ENCODE measurements at places on chromosomes 2 and 18.

GRCh38 chr18:6649421-6650126 lies 79.9 kb upstream of the ARHGAP28 start:
- no peak for DNase-seq

GRCh38 chr2:60095202-60095815 lies 458.1 kb downstream of the BCL11A start:
- no peak for DNase-seq

DNA sequence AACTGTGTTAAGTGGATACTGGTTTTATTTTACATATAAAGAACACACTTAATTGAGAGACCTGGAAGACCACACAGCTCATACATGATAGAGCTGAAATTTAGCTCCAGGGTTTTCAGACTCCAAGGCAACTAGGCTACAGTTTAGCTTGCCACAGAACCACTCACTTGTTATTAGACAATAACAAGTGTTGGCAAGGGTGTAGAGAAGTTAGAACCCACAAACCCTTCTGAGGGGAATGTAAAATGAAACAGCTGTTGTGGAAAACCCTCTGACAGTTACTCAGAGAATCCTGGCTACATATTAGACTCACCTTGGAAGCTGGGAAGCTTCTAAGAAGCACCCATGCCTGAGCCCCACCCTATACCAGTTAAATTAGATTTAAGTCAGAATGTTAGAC lies 75.3 kb downstream of the MAP3K20 start:
- DNase-seq: no peak

GRCh38 chr2:48066000-48066399 lies 159.7 kb upstream of the FBXO11 start:
- no peak for DNase-seq

GRCh38 chr2:171706152-171706803 lies 19.0 kb downstream of the DYNC1I2 start:
- no peak for DNase-seq

- DNase-seq: no peak
These were observed 15.7 kb downstream of the CCDC85A start for GRCh38 chr2:56199492-56199891.

- peak; percentile 13 for DNase-seq
These were observed 15.9 kb upstream of the TXNDC2 start for GRCh38 chr18:9869715-9870430.

GRCh38 chr2:10547663-10548376 lies 99.7 kb upstream of the ODC1 start:
- no peak for DNase-seq

DNA sequence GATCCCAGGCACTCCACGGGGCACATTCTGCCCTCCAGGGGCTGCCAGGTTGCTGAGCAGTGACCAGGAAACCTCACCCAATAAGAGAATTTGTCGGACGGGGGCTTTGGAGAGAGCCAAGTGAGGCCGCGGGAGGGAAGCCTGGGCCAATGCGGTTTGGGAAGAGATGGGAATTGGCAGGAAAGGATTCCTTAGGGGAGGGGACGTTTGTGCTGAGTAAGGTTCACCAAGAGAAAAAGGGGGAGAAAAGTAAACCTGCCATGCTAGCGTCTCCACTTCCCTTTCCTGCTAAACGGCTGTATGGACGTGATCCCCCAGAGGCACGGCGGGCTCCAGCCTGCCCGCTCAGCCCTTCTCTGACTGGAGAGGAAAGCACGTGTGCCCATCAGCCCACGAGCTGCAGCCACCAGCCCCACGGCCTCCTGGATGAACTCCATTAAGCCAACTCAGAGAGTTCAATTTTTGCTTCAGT lies 194.4 kb upstream of the ID2 start:
- no peak for DNase-seq

DNA sequence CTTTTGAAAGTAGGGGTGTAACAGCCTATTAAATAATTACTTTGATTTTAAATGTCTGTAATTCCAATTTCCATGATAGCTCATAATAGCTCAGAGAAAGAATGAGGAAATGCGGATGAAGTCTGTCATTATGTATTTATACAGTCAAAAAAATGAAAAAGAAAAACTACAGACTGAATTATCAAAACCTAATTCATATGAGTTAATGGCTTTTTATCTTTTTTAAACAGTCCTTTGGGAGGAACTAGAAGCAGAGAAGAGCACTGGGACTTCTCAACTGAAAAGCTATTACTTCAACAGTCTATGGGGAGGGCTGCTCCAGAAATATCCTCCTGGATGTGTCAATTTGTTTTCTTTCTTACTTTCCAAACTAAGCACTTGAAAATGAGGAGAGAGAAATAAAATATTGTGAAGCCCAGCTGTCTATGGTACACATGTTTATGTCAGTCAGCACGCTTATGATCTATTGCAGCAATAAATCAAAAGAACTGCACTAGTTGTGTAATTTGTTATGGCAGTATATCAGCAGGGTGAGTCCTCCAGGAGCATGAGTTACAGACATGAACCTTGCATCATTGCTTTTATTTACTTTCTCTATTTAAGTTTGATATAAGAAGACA lies 1550.2 kb downstream of the LRP1B start:
- no peak for DNase-seq

DNA sequence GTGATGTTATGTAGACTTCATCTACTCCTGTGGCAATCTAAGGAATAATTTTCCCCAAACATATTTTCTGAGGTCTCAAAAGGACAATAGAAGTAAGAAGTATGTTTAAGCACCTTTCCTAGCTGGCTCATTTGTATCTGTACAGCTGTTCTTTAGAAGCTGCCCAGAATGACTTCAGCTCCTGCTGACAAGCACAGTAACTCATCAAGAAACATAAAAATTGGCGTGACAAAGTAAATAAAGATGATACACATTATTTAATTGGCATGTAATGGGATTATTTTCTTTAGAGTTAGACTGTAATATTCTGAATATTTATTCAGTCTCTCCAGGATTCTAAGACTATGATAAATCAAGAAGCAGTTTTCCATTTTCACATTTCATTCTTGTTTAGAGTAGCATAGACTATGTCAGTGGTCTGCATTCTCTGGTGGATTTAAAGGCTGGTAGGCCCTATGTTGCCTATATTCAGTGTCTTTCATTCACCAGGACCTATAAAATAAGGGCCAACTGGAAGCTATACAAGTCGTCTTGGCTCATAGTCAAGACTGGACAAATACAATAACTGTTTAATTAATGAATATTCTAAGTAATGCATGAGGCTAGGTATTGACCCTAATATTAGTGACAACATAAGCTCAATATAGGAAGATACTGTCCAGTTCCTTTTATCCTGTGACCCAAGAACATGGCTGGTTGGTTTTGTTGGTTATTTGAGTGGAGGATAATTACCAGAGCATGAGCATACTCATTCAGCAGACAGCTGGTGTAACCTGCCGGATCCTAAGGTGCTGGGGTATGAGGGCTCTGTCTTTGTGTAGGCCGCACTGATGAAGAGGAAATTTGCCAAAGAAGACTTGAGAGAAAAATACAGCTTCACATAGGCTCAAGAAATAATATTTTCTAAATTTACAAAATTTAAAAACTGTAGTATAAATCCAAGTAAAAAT lies 107.0 kb downstream of the PDE1A start:
- no peak for DNase-seq

GRCh38 chr2:75736276-75736675 lies 25.6 kb upstream of the GCFC2 start:
- DNase-seq: no peak

- DNase-seq: no peak
These were observed 226.3 kb downstream of the EIPR1 start for GRCh38 chr2:3151153-3151918.

DNA sequence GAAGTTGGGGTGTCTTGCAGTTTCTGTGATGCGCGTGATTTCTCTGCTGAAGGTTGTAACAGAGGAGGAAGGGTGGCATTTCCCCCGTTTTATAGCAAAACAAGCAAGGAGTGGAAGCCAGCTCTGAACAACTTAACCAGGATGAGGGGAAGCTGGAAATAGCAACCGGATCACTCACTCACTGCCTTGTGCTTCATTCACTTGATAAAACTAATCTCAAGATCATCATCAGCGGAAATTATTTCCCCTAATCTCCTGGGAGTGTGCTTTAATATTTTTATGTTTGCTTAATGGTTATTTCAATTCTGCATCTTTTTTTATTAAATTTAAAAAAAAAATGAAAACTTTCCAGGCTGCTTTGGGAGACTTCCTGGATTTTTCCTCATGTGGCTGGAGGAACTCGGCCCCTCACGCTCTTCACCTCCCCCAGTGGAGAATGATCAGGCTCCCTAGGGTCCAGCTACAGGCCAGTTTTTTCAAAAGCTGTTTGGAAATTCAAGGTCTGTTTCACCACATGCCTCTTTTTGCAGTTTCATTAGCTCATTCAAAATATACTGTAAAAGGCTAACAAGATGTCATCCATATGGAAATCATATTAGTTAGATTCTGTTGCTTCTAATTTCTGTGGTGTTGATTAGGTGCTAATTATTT lies 31.7 kb downstream of the CABLES1 start:
- no peak for DNase-seq

GRCh38 chr18:48806551-48807261 lies 144.1 kb downstream of the SMAD7 start:
- DNase-seq: no peak

DNA sequence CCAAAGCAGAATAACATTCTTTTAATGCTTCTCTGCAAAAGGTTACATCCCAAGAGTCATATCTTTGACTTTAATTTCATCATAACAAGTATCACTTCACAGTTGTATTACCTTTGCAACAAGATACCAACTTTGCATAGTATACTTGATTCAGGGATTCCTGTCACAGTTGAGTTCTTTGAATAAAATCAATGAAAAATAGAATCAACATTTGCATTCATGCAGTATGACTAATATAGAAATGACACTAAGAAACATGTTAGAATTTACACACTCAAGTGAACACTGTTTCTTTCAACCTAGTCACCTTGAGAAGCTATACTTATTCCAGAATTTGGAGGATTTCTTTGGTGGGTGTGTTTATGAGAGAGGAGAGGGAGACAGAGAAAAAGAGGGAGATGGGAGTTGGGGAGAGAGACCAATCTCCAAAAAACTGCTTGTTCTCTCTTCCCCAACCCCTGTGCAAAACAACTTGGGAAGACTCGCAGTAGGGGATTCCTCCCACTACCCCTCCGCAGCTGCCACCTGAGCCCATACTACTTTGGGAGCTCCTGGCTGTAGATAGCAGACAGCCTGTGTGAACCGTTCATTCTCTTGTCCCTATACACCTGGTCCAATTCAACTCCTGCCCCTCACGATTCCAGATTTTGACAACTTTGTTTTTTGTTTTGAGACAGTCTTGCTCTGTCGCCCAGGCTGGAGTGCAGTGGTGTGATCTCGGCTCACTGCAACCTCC lies 57.7 kb downstream of the PELI1 start:
- no peak for DNase-seq

- no peak for DNase-seq
These were observed 14.3 kb downstream of the CCDC150 start for GRCh38 chr2:196653843-196654242.

DNA sequence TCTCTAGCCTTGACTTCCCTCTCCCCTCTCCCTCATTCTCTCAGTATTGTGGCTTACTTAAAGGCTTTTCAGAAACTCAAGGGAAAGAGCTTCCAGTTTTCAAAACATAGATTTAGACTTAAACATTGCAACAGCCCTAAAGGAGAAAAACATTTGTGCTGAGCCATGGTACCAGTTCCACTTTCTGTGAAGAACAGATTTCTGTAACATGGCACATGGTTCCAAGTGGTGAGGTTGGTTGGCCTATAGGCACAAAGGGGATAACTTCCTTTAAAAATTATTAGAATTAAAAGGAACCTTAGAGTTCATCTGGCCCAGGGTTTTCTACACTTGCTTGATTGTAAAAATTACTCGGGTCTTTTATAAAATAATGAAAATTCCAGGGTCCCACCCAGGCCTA lies 138.6 kb upstream of the CDCA7 start:
- no peak for DNase-seq

DNA sequence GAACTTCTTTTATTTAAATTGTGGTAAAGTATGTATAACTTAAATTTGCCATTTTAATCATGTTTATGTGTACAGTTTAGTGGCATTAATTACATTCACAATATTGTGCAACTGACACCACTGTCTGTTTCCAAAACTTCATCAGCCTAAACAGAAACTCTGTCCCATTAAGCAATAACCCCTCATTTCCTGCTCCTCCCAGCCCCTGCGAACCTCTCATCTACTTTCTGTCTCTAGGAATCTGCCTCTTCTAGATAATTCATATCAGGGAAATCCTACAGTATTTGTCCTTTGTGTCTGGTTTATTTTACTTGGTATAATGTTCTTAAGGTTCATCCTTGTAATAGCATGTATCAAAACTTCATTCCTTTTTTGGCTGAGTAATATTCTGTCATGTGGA lies 75.1 kb downstream of the BOLA3 start:
- no peak for DNase-seq

DNA sequence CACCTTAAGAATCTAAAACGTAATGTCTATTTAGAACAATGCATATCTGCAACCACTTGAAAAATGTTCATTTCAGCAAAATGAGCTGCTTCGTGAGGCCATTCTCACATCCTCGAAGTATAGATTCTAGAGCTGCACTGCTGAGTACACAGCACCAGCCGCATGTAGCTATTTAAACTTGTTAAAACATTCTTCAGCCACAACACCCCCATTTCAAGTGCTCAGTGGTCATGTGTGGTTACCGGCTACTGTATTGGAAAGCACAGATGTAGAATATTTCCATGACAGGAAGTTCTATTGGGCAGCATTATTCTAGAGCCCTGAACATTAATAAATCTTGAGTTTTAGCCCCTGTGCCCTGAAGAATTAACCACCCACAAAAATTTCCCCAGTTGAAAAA lies 35.0 kb downstream of the SUMO1 start:
- no peak for DNase-seq

DNA sequence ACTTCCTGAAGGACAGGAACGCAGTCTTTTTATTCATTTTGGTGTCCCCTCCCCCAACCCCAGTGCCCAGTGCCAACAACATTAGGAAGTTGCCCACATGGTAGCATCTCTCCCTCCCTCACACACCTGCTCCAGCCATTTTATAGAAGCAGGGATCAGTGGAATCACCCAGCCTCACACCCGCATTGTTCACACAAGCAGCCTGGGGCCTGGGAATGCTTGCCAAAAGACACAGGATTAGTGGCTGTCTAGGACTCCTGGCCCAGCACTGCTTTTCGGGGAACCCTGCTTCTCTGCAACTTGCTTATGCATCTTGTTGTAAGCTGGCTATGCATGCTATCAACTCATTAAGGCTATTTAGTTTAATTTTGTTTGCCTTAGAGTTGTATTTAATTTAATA lies 17.9 kb downstream of the TMEM37 start:
- DNase-seq: no peak

- DNase-seq: no peak
These were observed 81.0 kb upstream of the EPAS1 start for GRCh38 chr2:46216213-46216612.

- no peak for DNase-seq
These were observed 121.3 kb upstream of the ZFP36L2 start for GRCh38 chr2:43347746-43348145.

DNA sequence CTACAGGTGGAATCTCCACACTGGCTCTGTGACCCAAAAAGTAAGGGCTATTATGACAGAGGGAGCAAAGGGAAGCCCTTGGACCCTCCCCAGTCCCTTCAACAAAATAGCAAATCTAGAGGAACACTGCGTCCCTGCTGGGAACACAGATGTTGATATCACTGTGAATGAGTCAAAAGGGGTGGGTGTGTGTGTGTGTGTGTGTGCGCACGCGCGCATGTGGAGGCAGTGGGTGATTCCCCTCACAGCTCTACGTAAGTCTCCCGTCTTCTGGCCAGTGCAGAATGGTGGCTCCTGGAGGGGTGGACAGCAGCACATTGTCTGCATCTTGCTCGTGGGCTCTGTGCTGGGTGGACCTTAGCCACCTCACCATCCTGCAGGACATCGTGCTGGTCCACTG lies 7.8 kb upstream of the C2orf72 start:
- DNase-seq: no peak
